M059J (cell line): ENCODE measurements at places on chromosomes 6 and 20. TPM values are rescaled to one million over a fixed set of nuclear protein-coding genes. Genes with fewer than 3 reads are reported as not detected.

The ANGPT4 gene
- not detected in 2 replicates for total RNA-seq

The SLC22A3 gene
- 0.94 and 1.1 TPM in 2 replicates for total RNA-seq

The SLC23A2 gene
- total RNA-seq, result 13.1 and 19.7 TPM in 2 replicates

The MCUR1 gene
- 26.9 and 37.1 TPM in 2 replicates for total RNA-seq

The HLA-DMB gene
- 5.1 and 8.3 TPM in 2 replicates for total RNA-seq

The SRMS gene
- not detected in 2 replicates for total RNA-seq

The LSM2 gene
- total RNA-seq, result 162 and 306 TPM in 2 replicates

The RBM38 gene
- total RNA-seq, result 14.0 and 16.1 TPM in 2 replicates

DNA sequence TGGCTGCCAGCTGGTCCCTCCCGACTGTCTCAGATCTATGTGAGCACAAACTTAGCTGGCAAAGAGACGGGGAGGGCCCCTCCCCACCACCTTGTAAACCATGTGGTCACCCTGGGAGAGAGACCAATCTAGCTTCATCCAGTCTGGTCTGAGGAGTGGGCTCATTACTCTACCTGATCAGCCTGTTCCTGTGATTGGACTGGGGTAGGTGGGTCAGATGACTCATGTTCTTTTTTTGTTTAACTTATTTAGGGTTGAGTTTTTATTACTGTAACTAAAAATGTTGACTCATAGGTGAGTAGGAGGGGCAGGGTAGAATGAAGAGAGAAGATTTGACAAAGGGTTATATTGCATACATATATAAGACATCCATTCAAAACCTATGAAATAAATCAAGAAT, 4.7 kb downstream of the GSTA4 start:
- peak; percentile 75 for DNase-seq

- DNase-seq, result no peak
Measured at GRCh38 chr6:158509465-158509864, 50.4 kb upstream of the TMEM181 start.

- DNase-seq, result peak; percentile 81
Measured at GRCh38 chr20:38220587-38221118, 39.9 kb downstream of the KIAA1755 start.

DNA sequence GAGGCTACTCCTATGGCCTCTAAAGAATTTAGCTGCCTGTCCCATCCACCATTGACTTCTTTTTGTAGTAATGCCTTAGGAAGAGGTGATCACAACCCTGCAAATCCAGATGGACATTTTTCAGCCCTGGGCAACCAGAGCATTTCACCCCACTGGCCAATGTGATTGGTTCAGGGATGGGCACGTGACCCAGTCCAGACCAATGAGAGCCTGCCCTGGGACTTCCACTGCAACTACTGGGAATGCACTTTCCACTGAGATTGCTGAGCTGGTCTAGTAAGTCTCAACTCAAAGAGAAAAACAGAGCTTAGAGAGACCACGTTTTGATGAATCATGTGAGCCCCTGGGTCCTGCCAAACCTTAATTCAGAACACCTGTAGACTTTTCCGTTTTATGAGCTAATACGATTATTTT, 8.9 kb upstream of the UBE2V1 start:
- DNase-seq, result peak; percentile 76

DNA sequence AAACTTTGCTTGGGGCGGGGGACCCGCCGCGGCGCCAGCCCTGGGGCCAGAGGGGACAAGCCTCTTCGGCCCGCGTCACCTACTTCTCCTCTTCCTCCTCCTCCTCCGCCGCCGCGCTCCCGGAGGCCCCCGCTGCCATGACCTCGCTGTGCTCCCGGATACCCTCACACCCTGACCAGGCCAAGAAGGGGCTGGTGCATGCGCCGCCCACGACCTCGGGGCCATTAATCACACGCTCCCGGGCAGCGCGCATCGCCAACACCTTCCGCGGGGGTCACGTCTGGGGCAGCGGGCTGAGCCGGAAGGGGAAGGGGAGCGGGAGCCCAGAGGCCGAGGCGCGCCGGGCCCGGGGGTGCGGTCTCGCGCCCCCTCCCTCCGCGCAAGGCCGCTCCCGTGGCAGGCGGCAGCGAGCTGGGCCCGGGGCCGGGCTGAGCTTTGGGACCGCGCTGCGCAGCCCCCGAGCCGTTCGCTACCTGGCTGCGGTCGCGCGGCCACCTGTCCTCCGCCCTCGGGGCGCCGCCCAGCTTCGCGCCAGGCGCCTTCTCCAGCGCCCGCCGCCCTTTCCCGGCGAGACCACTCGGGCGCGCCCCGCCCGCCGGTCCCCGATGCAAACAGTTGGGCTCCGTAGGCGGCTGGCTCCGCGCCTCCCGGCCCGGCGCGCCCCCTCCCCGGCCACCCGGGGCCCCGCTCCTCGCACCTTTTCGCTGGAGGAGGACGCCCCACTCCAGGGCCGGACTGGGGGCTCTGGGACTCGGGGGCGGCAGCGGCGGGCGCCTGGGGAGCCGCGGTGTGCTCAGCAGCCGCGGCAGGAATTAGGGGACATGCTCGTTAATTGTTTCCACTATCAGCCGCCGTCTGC, 575 bp upstream of the CNR1 start:
- DNase-seq, result no peak

DNA sequence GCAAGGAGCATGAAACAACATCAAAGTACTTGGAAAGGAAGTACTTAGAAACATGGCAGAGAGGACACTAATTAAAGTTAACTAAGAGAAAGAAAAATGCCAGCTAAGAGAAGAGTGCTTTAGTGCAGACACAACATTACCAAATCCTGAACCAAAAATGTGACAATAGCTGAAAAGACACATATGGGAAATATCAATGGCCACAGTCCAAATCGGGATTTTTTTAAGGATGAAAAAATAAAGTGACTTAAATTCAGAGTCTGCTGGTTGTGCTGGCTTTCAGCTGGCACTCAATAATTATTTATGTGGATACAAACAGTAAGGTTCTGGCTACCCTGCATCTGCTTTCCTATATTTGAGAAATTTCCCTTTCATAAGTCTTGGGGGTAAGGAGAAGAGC, 12.6 kb upstream of the DST start:
- no peak for DNase-seq

DNA sequence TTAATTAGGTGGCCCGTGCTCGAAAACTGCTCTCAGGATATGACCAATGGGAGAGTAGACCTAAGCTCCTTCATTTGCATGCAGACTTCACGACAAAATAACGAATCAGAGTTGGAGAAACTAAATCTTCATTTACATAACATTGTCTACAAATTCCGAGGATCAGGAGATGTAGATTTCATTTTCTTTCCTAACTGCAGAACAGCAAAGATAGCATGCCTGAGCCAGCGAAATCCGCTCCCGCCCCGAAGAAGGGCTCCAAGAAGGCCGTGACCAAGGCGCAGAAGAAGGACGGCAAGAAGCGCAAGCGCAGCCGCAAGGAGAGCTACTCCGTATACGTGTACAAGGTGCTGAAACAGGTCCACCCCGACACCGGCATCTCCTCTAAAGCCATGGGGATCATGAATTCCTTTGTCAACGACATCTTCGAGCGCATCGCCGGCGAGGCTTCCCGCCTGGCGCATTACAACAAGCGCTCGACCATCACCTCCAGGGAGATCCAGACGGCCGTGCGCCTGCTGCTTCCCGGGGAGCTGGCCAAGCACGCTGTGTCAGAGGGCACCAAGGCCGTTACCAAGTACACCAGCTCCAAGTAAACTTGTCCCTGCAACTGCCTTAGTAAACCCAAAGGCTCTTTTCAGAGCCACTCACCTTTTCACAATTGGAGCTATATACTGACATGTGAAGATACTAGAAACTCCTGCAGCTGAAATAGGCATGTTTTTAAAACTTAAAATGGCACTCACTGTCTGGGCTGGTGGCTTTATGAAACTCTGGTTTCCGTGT, 96.5 kb downstream of the HFE start:
- DNase-seq, result peak; percentile 56

GRCh38 chr6:8539453-8539852, 104.1 kb upstream of the SLC35B3 start:
- peak; percentile 25 for DNase-seq

DNA sequence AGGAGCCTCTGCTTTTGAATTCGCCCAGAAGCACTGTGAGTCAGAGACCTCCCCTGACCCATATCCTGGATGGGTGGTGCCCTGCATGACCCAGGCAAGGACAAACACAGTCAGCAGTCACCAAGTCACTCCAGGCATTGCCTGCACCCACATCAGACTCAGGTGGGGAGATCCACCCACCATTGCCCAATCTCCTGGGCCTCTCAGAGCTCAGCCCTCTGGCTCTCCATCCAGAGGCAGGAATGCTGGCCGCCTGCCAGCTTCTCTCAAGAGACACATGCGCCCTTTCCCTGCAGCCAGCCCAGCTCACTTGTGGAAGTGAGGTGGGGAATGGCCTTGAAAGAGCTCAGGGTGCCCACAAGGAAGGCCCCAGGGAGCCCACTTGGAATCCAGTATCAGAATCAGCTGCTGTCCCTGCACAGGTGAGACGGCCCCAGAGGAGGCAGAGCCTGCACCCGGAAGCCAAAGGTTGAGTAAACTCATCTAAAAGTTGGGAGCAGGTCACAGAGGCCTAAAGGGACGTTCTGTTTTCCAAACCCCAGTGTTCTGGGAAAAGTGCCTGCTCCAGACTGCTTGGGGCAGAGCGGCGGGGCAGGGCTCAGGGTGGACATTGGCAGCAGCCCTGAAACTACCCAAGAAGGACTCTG, 129.8 kb downstream of the PREX1 start:
- peak; percentile 81 for DNase-seq

DNA sequence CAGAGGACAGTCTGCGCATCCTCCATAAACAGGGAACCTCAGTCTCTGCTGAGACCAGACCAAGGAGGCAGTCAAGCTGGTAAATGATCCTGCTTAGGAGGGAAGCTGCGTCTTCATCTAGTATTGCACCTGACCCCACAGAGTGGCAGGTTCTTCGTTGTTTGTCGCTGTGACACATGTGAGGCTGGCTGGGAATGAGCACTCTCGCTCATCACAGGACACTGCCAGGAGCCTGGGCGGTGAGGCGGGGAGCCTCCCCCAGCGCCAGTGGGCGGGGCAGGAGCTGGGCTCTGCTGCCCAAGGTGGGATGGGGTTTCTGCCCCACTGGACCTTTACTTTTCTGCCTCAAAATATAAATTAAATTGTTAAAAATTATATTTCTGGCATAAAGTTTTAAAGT, 48.4 kb upstream of the SYNDIG1 start:
- no peak for DNase-seq

- DNase-seq, result no peak
Measured at GRCh38 chr6:91428296-91428695, 841.4 kb upstream of the MAP3K7 start.

DNA sequence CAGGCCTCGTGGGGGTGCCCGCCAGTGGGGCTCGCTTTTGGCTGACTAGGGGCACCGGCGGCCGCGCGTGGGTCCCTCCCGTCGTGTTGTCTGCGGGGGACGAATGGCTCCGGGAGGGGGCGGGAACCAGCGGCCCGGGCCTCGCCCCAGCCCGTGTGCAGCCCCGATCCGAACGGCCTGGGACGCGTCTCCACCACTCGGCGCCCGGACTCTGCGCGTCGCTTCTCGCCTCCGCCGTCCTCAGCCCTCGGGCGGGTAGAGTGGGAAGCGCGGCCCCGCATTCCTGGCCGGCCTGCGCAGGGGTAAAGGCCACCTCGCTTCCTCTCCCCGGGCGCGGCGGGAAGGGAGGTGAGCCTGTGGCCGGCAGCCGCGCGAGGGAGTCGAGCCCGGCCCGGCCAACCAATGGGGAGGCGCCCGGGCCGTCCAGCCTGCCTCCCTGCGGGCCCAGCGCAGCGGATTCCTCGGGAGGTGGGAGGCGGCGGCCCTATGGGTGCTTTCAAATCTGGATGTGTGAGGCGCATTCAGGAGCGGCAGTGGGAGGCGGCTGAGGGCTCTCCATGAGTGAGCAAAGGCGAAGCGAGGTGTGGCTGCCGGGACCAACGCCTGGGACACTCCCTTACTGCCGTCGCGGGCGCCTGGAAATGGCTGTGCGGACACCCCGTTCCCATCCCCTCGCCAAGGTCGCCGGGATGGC, 1.1 kb upstream of the ZBTB46 start:
- no peak for DNase-seq

DNA sequence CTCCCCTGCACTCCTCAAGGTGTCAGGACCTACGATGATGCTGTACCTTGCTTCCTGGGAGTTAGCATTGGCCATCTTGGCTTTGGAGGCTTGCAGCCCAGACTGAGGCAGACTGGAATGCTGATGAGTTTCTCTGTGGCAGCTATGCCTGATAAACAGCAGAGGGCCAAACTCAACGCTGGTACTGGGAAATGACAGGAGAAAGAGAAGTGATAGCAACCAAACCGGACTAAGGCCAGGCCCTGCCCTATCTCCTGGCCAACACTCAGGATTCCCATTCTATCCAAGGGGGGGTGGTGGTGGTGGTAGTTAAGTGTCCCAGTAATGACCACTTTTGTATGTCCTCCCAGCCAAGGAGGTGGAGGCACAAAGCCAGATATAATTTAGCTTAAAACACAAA, 90.0 kb upstream of the DTNBP1 start:
- peak; percentile 31 for DNase-seq

- DNase-seq, result no peak
Measured at GRCh38 chr6:32554116-32554965, 24.3 kb upstream of the HLA-DRB5 start.

DNA sequence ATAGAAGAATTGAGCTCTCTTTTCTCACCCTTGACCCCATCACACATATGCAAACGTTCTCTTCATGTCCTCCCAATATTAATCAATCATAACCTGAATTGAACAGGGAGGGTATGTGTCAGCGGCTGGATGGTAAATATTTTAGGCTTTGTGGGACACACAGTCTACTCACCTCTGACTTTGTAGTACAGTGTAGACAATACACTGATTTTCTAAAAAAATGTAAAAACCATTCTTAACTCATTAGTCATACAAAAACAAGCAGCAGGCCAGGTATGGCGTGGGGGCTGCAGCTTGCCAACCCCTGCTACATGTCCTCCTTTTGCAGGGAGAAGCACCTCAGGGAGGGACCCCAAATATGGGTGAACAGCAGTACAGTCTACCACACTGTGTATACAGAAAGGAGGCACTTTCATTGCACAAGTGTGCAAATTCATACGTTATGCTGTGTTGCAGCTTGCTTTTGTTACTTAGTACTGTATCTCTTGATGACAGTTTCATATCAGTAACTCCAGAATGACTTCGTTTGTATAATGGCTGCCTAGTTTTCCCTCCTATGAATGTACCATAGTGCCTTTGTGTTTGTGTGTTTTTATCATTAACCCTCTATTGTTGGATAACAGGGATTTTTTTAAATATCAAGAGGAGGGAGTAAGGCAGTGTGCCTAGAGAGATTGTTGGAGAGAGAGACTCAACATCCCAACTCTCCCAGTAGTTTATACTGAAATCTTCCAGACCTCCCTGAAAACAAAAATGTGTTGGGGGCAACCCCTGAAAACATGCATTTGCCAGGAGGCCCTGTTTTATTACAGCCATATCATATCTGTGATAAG, 214.3 kb downstream of the ZMYND8 start:
- DNase-seq, result peak; percentile 38

- DNase-seq, result no peak
Measured at GRCh38 chr6:109117346-109118035, 22.2 kb downstream of the CEP57L1 start.

GRCh38 chr6:166286839-166287271, 21.3 kb downstream of the PRR18 start:
- DNase-seq, result no peak

DNA sequence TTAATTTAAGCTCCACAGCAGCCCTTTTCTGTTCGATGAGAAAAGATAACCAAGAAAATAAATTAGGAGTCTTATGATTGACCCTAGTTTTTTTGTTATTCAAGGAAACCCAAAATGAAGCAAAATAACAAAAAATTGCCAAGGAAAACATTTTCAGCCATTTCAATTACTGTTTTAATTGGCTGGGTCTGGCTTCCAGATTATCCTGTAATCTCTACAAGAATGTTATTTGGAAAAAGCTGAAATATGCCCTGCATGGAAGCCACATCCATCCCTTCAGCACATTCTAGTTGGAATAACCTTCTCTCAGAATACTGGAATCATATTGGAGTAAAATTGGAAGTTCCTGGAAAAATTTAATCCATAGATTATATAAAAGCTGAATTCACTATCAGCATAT, 191.1 kb upstream of the CCN2 start:
- DNase-seq, result no peak
